ENCODE measurements at places on chromosomes 1 and 21. TPM values are rescaled to one million over a fixed set of nuclear protein-coding genes. Genes with fewer than 3 reads are reported as not detected.

The TEX38 gene
- total RNA-seq, result not detected

The FOXD3 gene
- 0.18 TPM for total RNA-seq

The S100A12 gene
- total RNA-seq, result not detected

The CLDN19 gene
- total RNA-seq, result 0.23 TPM

- no peak overlapping the region for H3K27ac ChIP-seq
- H3K4me1 ChIP-seq, result no peaks in the 10 kb centered on the region
- no peak overlapping the region for H3K4me3 ChIP-seq
- no peak for DNase-seq
- no peaks in the 10 kb centered on the region for H3K36me3 ChIP-seq
- H3K27me3 ChIP-seq, result no peaks in the 10 kb centered on the region
Observed at GRCh38 chr1:90381598-90381997, 335.5 kb downstream of the BARHL2 start.

- DNase-seq, result no peak
- H3K27me3 ChIP-seq, result no peaks in the 10 kb centered on the region
- no peaks in the 10 kb centered on the region for H3K36me3 ChIP-seq
- H3K4me3 ChIP-seq, result no peak overlapping the region
- H3K27ac ChIP-seq, result no peak overlapping the region
Observed at GRCh38 chr1:8182034-8182761, 135.7 kb upstream of the SLC45A1 start.

DNA sequence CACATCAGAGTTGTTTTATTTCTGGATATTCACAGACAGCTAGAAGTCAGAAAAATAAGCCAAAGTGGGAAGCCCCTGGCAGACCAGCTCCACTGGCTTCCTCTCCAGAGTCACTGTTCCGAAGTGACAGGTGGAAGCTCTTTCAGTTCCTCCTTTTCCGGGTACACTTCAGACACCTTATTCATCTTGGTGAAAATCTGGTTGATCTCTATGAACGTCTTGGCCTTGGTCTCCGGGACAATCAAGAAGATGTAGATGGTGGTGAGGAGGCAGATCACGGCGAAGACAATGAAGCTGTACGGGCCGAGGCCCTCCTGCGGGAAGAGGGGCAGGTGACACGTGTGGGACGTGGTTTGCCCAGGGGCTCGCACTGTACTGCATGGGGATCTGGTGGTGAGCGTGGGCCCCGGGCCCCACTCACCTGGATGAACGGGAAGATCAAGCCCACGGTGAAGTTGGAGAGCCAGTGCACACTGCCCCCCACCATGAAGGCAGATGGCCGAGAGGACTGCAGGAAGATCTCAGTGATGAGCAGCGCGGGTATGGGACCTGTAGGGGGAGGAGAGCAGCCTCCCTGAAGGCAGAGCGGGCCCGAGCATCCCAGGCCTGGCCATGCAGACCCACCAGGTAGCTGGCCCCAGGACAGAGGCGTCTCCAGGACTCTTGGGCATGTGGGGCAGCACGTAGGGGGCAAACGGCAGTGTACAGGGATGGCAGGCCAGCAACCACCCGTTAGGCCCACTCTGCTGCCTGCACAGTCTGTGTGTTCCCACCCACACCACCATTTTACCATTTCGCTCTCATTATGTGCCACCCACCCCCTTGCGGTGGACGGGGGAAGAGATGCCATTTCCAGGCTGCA is 11.5 kb upstream of the SLC2A7 start:
- no peaks in the 10 kb centered on the region for H3K4me1 ChIP-seq
- H3K4me3 ChIP-seq, result no peak overlapping the region
- no peak overlapping the region for H3K27ac ChIP-seq
- H3K36me3 ChIP-seq, result no peaks in the 10 kb centered on the region

DNA sequence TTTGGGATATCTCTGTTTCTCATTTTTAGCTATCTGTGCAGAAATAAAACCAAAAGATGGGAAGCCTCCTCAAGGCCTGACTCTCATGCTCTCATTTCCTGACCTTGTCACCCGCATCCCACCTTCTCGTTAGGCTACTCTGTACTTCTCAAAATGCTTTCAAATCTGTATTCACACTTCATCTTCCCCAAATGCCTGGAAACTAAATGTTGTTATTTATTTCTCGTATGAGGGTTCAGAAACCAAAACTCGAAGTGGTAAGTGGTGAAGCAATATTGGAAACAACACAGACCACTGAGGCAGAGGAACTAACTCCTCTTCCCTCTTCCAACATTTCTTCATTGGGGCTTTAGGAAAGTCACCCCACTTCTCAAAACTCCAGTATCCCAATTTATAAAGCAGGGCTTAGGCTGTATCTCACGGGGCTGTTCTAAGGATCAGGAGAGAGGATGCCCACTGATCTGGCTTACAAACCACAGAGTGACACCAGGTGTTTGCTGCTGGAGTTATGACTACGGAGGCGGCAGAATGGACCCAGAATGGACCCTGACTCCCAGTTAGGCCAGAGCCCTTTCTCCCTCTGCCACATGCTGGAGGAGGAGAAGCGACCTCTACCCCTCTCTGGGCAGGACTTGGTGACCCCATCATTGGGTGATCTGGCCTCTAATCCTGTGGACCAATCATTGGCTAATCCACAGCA is 3.5 kb downstream of the SLAMF7 start:
- H3K27ac ChIP-seq, result peak overlapping the region; percentile 76
- H3K36me3 ChIP-seq, result no peaks in the 10 kb centered on the region
- H3K4me3 ChIP-seq, result no peak overlapping the region
- peak; percentile 30 for DNase-seq

GRCh38 chr1:43582162-43582566 is 51.5 kb downstream of the PTPRF start:
- H3K4me3 ChIP-seq, result no peak overlapping the region
- peaks cover 10% of the 10 kb centered on the region for H3K4me1 ChIP-seq
- no peaks in the 10 kb centered on the region for H3K27me3 ChIP-seq
- peak; percentile 93 for DNase-seq
- H3K36me3 ChIP-seq, result peaks cover 11% of the 10 kb centered on the region

DNA sequence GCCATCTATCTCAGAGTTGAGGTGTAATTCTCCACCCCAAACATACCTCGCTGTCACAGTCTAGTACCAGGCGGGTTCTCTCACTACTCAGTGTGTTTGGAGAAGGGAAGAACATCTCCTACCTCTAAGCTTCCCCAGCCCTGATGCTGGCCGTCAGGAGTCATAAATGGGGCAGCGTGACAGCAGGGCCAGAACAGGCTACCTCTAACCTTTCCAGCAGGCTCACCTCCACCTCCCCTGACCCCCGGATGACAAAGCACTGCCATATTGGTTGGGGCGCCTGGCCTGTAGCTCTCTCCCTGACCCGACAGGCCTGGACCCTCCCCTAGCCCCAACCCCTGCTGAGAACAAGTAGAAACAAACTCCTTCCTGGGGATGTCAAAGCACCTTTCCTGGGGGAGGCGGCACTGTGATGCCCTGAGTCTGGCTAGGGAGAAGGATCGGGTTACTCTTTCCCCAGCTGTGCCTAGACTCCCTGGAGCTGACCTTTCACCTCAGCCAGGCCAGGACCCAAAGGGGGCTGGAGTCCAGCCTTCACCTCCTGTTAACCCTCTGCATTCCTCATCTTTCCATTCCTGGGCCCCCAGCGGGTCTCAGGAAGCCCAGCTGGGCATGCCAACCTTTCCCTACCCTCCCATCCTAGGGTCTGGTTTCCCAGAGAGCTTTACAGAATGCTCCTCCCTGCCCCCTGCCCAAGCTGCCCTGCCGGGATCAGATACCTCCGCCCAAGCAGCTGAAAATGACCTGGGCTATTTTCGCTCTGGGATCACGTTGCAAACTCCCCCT is 34.2 kb downstream of the AHDC1 start:
- H3K27ac ChIP-seq, result no peak overlapping the region
- peaks cover 70% of the 10 kb centered on the region for H3K4me1 ChIP-seq
- no peaks in the 10 kb centered on the region for H3K27me3 ChIP-seq
- peaks cover 16% of the 10 kb centered on the region for H3K36me3 ChIP-seq

DNA sequence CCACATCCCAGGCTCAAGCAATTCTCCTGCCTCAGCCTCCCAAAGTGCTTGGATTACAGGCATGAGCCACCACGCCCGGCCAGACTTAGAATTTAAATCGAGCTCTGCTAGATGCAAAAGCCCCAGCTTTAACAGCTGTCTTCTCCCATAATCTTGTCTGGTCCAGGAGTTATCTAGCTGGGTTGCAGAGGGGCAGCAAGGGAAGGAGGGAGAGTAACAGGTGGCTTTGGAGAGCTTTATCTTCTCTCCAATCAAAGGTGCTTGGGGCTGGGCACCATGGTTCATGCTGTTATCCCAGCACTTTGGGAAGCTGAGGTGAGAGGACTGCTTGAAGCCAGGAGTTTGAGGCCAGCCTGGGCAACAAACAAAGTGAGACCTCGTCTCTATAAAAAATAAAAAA is 3.9 kb downstream of the RHBG start:
- DNase-seq, result no peak
- no peaks in the 10 kb centered on the region for H3K27me3 ChIP-seq
- no peaks in the 10 kb centered on the region for H3K36me3 ChIP-seq
- no peaks in the 10 kb centered on the region for H3K4me1 ChIP-seq

DNA sequence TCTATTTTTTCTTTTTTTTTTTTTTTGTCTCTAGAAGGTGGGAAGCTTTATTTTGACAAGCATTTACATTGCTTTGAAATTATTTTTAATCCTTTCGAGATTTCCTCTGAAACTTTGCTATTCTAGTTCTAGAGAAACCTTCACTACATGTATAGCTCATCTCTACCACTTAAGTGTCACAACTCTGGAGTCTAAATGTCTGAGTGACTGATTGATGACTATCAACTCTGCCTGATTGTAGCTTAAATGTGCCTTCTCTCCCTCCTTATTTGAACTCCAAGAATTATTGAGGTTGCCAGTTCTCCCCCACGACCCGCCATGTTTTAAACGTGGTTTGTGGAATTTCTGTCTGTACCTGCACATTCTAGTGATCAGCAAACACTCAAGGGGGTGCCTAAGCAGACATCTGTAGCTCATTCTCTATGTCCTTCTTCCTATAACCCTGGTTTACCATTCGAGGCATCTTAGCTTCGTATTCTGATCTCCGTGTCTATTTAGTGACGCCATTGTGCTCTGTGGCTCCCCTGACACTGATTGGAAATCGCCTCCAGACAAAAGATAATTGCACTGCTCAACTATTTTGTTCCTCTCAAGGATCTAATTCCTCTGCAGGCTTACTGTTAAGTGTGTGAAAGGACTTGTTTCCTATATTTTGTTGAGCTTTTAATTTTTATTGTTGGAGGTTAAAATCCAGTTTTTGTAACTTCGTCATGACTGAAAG is 1570.6 kb downstream of the BRINP3 start:
- no peaks in the 10 kb centered on the region for H3K36me3 ChIP-seq
- H3K4me3 ChIP-seq, result no peak overlapping the region
- H3K4me1 ChIP-seq, result no peaks in the 10 kb centered on the region
- DNase-seq, result no peak
- H3K27ac ChIP-seq, result no peak overlapping the region
- H3K27me3 ChIP-seq, result no peaks in the 10 kb centered on the region

DNA sequence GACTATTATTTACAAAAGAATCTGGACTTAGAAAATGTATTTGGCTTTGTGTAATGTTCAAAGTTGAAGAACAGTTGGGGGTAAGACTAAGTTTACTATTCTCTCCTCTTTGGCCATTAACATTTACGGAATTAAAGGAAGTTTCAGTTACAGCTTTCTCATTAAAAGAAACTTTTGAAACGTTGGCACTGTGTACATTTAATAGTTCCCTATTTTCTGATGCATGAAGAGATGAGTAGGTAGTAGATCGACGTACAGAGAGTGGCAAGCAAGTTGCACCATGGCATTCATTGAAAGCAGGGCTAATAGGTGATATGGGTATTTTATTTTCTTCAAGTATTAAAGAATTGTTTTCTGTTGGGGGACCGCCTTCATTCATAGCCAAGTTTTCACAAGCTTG is 3.2 kb downstream of the ASPM start:
- H3K4me3 ChIP-seq, result no peak overlapping the region
- H3K4me1 ChIP-seq, result no peaks in the 10 kb centered on the region
- H3K27ac ChIP-seq, result no peak overlapping the region

GRCh38 chr1:198845271-198845670 is 206.4 kb downstream of the PTPRC start:
- H3K4me1 ChIP-seq, result peaks cover 9% of the 10 kb centered on the region
- H3K27me3 ChIP-seq, result no peaks in the 10 kb centered on the region
- no peak for DNase-seq

DNA sequence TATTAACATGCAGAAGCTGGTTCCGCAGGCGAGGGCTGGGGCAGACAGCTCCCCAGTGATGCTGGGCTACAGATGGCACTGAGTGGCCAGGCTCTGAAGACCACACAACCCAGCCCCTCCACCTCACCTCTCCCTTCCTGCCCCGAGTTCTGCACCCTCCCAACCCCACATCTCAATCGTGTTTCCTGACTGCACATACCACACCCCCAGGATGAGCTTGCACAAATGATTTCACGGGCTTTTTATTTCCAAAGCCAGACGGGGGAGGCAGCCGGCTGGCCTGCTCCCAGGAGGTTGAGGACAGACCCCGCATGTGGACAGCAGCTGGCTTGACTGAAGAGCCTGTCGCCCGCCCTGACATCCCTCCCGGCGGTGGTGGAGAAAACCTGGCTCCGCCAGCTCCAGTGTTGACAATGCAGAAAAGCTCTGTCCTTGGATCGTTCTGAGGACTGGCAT is 21.4 kb upstream of the ALDH4A1 start:
- DNase-seq, result peak; percentile 77
- no peak overlapping the region for H3K4me3 ChIP-seq
- H3K36me3 ChIP-seq, result no peaks in the 10 kb centered on the region
- 0 out of 2 replicates have a peak overlapping the region, but pooled peaks have one; percentile 1 for H3K27ac ChIP-seq

GRCh38 chr1:73160759-73161158 is 878.4 kb upstream of the NEGR1 start:
- H3K27me3 ChIP-seq, result no peaks in the 10 kb centered on the region
- H3K4me3 ChIP-seq, result no peak overlapping the region
- no peaks in the 10 kb centered on the region for H3K36me3 ChIP-seq
- H3K27ac ChIP-seq, result no peak overlapping the region
